ENCODE measurements at places on chromosomes 6 and 20.

GRCh38 chr20:45323731-45324130 is 15.6 kb upstream of the MATN4 start:
- DNase-seq = no peak

GRCh38 chr6:150276937-150277742 is 91.7 kb upstream of the IYD start:
- DNase-seq = no peak

DNA sequence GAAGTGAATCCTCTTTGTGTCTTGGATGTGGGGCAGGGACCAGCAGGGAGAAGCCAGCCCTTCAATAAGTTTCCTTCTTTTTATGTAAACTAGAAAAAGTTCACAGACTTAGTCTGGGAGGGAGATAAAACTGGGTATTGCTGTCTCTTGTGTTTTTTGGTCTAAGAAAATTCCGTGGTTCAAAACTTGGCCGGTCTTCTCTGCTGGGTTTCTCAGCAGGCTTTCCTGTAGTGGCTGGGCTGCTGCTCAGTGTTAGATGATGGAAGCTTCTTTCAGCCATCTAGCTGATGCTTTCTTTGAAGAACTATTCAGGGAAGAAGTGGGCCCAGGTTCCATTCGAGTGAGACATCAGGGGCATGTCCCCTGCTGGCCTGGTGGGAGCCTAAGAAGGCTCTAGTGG is 70.7 kb upstream of the SCP2D1 start:
- no peak for DNase-seq

DNA sequence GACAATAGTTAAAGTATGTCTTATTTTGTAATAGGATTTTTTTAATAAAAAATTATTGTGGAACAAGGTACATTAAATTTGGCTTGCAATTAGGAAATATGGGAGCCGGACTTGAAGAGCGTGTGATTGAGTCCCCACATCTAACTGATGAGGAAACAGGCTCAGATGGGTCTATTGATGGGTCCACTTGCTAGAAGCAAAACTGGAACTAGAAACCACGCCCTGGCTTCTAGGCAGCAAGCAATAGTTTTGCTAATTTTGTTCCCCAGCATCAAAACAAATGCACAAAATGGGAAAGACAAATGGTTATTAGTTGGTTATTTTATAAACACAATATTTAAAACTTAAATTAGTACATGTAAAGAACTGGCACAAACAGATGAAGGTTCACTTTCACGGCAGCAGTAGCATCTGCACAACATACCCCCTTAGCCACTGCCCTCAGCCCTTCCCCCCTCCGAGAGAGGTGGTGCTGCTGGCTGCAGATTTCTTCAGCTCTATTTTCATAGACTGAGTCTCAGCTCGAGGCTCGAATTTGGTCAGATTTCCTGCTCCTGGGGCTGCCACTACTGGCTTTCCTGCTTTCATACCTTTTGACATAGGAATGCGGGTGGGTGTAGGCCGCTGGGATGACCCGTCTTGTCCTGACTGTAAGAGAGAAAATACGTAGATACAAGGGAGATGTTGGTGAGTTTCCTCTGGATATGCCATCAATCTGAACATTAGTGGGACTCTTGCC is 23.8 kb upstream of the TMEM30A start:
- no peak for DNase-seq

DNA sequence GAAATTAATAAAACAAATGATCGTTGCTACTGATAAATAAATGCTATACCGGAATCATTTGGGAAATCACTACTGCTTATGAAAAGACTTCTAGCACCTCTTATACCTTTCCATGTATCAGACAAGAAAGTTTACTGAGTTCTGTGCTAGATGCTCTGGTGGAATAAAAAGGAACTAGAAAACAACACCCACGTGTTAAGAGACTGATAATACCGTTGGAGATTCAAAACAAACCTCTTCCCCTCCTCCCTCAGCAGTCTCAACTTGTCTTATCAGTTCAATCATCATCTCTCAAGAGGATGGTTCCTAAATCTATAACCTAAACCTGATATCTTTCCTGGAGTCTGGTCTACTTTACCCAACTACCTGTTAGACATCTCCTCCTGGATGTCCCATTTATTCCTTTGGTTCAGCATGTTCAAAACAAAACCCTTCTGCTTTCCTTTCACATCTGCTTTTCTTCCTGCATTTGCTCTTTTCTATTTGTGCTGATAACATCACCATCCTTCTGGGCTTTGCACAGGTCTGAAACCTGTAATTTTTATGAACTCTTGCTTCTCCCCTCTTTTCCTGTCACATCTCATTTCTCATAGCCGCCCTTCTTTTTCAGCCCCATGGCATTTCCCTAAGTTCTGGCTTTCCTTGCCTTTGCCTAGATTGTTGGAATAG is 122.2 kb downstream of the COL19A1 start:
- DNase-seq = no peak

DNA sequence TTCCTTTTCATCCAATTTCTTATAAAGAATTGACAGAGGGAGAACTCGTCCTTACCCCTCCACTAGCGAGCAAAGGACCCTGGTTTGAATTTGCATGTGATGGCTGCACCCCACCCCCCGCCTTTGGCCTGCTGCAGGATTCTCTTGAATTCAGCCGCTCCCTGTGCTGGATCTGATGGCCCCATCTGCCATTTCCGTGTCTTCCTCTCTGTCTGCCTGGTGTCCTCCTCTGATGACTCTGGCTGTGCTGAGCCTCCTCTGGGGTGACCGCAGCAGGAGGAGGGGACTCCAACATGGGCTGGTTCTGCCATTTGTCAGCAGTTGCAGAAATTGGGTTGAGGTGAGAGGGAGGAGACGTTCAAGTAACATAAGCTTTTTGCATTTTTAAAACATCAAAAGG is 188.8 kb downstream of the DLL1 start:
- no peak for DNase-seq

DNA sequence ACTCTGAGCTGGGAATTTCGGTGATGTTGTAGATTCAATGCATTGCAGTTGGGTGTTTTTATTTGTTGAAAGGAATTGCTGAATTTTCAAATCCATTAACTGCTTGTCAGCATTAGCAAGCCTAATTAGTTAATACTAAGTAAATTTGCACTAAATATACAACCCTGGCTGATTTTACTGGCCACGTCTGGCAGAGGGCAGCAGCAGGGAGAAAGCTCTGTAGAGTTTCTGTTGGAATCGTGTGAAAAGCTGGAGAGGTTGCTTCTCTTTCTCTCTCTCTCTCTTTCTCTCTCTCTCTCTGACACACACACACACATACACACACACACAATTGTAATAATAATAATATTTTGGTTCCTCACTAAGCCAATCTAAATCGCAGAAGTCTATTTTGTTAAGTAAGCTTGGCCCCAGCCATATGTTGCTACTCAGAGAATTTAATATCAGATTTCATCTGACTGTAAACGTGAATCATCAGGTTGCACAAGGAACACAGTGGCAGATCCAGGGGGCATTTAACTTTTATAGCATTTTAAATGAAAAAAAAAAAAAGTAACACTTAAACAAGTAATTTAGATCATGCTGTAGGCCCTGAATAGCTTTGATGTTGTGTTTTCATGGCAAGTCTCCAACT is 289.5 kb downstream of the ESR1 start:
- no peak for DNase-seq

DNA sequence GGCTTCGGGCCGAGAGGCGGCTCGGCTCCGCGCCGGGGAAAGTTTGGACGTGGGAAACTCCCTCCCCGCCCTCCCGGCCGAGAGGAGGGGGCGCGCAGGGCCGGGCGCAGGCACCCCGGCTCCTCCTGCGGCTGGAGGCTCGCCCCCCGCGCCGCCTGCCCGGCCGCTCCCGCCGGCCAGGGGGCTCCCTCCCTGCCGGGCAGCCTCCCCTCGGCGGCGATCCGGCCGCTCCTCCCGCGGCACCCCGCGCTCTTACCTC is 370 bp downstream of the CDH22 start:
- no peak for DNase-seq

- no peak for DNase-seq
Measured at GRCh38 chr6:51901766-51902764, 185.3 kb downstream of the PKHD1 start.

GRCh38 chr20:11912013-11912658 is 5.6 kb upstream of the BTBD3 start:
- DNase-seq = peak; percentile 21

- DNase-seq = no peak
Measured at GRCh38 chr6:105986998-105987397, 99.1 kb upstream of the PRDM1 start.

DNA sequence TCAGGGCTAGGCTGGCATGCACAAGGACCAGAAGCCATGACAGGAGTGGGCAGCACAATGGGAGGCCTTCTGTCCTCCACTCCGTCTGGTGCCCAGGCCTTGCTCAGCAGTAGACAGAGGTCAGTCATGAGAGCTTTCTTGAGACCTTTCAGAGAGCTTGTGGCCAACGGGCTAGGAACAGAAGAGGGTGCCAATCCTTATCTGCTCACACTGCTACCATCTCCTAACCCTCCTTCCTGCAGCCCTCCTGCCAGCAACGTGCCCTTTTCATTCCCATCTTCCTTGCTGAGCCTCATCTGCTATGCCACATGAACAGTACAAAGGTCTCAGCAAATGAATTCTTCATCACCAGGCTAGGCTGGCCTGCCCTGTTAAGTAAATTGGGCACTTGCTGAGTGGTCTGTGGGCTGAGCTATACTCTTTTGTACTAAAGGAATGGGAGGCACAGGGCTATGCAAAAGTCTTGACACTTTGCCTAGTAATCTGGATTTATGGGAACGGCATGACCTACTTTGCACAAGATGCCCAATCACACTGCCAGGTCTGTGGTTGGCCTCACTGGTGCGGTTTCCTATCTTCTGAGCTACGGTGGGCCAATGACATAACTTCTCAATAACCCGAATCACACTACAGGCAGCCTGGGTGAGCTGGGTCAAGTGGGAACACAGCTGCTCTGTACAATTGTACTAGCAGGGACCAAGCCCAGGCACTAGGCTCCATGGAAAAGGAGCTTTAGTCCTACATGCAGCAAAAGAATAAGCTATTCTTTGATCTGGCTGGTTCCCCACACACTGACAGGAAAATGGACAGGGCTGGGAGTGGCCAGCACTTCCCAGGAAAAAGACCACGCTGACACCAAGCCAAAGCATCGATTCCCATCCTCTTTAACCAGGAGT is 47.8 kb downstream of the ELOVL5 start:
- DNase-seq = peak; percentile 81

- no peak for DNase-seq
Measured at GRCh38 chr6:146422789-146423375, 120.8 kb upstream of the RAB32 start.

DNA sequence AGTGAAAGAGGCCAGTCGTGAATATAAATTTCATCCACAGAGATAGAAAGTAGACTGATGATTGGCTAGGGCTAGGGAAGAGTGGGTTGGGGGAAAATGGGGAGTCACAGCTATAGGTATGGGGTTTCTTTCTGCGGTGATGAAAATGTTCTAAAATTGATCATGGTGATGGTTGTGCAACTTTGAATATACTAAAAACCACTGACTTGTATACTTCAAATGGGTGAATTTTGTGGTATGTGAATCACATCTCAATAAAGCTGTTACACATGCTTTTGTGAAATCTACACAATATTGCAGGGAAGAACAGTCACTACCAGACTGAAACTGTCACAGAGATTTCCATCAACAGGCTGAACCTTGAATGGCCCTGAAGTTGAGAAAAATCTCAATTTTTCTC is 61.5 kb downstream of the LYRM4 start:
- no peak for DNase-seq

GRCh38 chr20:21027569-21027968 is 78.6 kb downstream of the LINC00237 start:
- peak; percentile 8 for DNase-seq

DNA sequence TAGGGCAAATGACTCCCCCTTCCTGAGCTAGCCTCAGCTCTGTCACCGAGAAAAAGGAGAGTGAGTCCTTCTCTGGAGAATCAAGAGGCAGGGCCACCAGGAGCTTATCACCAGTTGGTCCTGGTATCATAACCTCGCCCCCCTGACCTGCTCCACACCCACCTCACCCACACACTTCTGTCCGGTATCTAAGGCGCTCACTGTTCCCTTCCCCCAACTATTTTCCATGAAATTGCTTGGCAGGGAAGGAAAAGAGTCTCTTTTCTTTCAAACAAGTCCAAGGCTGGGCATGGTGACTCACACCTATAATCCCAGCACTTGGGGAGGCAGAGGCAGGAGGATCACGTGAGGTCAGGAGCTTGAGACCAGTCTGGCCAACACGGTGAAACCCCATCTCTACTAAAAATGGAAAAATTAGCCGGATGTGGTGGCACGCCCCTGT is 77.6 kb downstream of the ZMYND8 start:
- DNase-seq = no peak

- peak; percentile 21 for DNase-seq
Measured at GRCh38 chr6:111985202-111985731, 68.6 kb upstream of the CCN6 start.

DNA sequence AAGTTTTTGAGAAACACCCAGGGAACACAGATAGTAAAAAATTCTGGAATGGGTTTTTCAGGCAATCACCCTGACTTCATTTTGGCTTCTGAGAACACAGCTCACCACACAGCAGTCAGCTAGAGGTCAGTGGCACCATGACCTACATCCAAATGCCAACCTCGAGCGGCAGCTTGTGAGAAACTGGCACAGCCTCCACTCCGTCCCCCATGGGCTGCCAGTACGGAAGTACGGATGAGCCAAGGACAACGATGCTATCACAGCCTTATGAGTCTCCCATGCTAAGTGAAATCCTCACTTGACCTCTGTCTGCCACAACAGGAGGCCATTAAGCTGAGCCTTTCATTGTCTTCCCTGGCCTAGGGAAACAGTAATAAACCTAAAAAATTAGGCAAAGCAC is 32.0 kb downstream of the KIF16B start:
- no peak for DNase-seq

DNA sequence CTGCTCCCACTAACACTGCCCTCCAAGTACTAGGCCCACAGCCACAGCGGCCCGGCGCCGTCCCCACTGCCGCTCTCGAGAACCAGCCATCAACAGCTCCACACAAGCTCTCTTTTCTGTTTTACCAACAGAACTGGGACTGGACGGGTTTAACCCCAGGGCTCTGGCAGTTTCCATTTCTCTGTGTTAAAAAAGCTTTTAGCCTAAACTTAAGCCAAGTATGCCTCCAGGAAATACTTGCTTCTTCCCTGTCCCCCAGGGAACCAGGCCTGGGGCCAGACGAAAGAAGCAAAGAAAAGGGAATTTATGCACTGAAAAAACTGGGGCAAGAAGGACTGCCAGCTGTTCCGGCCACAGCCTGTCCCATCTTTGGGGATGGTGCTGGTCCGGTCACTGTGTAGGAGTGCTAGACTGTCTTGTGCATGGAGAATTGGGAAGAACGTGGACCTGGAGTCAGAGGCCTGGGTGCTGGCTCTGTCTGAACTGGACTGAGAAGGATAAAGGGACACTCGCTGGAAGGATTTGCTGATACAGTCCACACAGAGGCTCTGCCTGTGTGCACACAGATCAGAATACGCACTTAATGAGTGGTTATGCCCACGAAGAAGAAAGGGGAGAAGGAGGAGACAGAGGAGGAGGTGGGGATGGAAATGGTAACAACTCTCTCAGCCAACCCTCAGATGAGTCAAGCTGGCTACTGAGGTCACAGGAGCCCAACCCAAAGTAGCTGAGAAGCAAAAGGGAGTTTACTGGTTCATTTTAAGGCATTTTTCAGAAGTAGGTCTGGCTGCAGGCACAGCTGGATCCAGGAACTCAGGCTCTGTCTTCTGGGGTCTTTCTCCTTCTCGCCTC is 254.4 kb upstream of the PMEPA1 start:
- DNase-seq = no peak

- DNase-seq = no peak
Measured at GRCh38 chr20:45440891-45441685, 25.1 kb downstream of the PIGT start.

- DNase-seq = no peak
Measured at GRCh38 chr6:1047981-1048541, 263.8 kb upstream of the FOXQ1 start.

- no peak for DNase-seq
Measured at GRCh38 chr20:23623666-23624323, 14.0 kb downstream of the CST3 start.

Measured in DND-41 (cell line).